LHCN-M2 (cell line): ENCODE measurements at places on chromosomes 6 and 20. TPM values are rescaled to one million over a fixed set of nuclear protein-coding genes. Genes with fewer than 3 reads are reported as not detected.

- no peak for DNase-seq
Observed at GRCh38 chr6:95856876-95857364, 158.9 kb upstream of the FUT9 start.

- DNase-seq, result no peak
Observed at GRCh38 chr20:38610521-38610920, 8.9 kb downstream of the ARHGAP40 start.

DNA sequence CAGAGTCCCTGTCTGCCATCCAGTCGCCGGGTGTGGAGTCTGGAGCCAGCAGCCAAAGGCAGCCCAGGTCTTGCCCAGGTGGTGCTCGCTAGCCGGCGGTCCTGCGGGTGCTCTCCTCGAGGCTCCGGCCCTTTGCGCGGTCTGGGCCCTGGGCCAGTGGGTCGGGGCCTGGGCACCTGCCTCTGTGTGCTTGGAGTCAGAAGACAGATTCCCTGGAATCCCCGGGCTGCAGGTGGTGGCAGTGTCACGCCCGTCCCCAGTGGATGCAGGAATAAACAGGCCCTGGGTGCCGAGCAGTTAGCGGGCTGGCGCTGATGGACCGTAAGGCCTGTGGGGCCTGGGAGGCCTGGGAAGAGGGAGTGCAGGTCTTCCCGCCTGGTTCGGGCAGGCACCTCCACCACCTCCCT, 5.3 kb downstream of the SS18L1 start:
- no peak for DNase-seq

GRCh38 chr6:135722190-135722589, 129.3 kb upstream of the PDE7B start:
- DNase-seq, result peak; percentile 26

DNA sequence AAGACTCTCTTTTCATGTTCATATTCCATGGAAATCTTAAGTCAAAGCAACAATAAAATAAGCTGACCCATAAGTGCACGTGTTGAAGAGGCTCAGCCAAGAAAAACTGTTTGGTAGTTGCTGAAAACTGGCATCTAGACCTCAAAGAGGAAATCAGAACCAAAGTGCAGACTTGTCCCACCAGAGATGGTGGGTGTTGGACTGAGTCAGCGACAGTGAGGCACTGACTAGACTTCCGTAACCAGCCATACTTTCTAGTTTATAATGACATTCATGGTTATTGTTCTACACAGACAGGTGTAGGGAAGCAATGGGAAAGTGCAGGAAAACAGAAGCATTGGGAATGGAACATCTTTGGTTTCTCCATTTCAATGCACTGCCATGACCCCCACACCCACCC, 175.7 kb upstream of the AGPAT4 start:
- DNase-seq, result no peak

DNA sequence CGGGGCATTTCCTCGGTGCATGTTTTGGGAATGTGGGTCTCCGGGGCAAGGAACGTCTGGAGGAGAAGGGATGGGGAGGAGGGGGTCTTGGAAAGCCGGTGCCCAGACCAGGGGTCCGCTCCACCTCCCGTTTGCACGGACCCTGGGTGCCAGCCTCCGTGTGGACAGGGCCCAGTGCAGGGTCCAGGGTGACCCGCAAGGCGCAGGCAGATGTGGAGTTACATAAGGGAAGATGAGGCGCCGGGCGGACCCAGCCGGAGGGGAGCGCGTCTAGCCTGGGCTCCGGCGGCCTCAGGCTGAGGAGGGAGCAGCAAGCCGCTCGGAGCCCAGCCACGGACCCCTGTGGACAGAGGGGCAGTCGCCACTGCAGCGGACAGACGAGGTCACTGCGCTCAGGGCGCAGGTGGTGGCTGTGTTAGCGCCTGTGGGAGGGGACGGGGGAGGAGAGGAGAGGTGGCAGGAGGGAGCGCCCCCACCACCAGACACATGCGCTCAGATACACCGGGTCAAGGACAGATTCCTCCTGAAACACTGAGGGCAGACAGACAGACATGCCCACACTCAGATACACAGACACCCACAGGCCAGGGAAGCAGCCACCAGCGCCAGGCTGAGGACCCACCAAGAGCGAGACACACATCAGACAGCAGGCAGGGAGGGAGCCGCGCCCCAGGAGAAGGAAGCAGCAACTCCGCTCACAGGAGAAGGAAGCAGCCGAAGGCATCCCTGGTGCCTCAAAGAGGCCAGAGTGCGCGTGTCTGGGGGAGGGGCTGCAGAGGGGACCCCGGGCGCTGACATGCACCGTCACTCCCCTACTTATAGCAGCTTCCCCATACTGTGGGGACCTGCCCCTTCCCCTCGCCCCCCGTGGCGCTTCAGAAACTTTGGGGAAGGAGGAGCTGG, 839 bp upstream of the HRH3 start:
- DNase-seq, result no peak

DNA sequence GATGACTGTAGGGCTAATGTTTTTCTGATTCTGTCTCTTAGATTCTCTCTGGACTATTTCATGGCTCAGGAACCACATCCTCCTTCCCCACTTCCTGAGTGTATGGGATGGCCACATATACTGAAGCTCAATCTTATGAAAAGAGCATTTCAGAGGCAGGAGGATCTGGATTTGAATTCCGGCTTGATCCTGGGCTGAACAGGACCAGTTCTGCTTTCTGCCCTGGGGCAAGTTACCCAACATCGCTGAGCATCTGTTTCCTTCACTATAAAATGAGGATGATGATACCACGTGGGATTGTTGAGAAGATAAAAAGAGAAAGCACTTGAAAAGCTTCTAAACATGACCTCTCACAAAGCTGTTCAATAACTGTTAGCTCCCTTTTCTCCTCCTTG, 168.4 kb upstream of the TNFAIP3 start:
- no peak for DNase-seq

DNA sequence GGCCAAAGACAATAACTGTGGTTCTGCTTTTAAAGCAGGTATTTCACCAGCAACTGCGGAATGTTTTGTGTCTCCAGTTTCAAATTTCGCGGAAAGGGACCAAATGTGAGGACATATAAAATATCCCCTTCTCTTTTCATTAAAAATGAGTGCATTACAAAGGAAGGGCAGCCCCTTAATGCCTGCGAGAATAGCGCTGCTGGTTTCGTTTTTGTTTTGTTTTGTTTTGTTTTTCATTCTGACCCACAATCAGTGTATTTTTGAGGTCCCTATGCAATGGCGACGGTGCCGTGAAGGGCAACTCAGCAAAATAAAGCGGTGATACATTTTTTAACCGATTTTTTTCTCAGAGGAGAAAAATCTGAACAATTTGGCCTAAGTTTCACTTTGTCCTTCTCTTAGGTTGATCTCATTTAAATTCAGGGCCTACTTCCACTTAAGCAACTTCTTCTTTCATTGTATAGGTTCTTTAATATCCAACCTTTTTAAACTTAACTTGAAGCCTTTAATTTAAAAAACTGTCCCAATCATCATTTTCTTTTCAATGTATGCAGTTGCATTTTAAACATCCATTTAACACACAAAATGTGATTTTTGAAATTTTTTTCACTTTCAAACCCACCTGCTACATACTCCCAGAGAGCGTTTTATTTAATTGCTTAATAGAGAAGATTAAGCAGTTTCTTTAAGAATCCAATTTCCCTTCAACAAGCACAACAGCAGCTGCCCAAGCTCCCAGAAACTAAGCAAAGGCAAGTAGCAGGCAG, 2.9 kb upstream of the HIVEP2 start:
- no peak for DNase-seq

DNA sequence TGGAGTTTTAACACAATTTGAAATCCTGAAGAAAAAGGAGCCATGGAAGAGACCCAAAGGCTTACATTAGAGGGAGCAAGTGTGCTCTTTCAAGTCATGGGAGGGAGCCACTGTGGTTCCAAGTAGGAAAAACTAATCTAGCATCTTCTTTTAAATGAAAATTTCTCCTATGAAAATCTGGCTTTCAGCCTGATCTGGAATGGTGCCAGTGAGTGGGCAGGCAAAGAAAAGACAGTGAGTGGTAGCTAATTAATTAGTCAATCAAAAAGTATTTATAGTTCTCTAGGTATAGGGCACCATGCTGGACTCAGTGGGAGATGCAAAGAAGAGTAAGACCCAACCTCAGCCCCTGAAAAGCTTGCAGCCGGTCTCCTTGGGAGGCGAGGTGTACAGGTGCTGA, 21.9 kb downstream of the CAP2 start:
- DNase-seq, result no peak

DNA sequence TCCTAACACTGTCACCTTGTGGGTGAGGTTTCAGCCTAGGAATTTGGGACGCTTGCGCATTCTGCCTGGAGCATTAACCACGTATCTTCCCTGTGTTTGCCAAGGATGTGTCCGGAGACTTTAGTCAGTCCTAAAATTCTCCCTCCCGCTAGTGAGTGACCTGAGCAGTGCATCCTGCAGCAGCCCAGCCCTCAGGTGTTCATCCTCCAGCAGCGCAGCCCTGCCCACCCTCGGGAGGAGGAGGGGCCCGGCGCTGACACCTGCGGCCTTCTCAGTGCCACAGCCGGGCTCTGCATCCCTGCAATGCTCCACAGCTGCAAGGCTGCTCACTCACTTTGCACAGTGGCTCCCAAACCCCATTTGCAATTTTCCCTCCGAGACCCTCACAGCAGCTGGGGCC, 79.5 kb downstream of the ERMARD start:
- no peak for DNase-seq

DNA sequence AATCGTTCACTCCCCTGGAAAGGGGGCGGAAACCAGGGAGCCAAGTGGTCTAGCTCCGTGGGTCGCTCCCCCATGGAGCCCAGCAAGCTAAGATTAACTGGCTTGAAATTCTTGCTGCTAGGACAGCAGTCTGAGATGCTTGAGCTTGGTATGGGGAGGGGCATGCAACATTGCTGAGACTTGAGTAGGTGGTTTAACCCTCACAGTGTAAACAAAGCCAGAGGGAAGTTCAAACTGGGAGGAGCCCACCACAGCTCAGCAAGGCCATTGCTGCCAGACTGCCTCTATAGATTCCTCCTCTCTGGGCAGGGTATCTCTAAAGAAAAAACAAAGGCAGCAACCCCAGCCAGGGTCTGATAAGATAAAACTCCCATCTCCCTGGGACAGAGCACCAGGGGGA, 43.2 kb downstream of the COL21A1 start:
- DNase-seq, result no peak

- DNase-seq, result no peak
Observed at GRCh38 chr6:26008470-26008869, 45.9 kb downstream of the TRIM38 start.

DNA sequence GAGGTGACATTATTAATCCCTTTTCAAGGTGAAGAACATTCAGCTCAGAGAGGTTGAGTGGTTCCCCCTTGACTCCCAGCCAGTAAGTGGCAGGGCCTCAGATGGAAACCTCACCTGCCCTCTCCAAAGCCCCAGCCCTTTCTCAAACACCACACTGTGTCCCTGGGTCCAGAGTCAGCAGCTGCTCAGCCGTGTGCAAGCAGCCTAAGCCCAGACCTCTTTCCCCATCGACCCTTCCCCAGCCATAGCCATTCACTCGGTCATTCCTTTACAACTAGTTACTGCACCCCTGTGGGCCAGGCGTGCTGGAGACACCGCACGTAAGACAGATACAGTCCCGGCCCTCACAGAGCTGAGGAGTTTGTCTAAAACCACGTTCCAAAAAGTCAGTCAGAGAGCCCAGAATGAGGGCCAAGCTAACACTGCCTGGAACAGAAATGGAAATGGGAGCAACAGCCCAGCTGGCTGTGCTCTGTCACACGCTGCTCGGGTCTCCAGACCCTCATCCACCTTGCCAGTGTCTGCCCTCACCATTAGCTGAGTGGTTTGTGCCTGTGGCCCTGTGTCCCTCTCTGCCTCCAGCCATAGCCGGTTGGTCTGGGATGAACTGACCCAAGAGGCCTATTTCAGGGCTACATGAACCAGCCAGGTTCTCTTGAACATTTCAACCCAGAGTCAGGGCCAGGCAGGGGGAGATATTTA, 29.6 kb downstream of the ZC3H12D start:
- DNase-seq, result no peak

DNA sequence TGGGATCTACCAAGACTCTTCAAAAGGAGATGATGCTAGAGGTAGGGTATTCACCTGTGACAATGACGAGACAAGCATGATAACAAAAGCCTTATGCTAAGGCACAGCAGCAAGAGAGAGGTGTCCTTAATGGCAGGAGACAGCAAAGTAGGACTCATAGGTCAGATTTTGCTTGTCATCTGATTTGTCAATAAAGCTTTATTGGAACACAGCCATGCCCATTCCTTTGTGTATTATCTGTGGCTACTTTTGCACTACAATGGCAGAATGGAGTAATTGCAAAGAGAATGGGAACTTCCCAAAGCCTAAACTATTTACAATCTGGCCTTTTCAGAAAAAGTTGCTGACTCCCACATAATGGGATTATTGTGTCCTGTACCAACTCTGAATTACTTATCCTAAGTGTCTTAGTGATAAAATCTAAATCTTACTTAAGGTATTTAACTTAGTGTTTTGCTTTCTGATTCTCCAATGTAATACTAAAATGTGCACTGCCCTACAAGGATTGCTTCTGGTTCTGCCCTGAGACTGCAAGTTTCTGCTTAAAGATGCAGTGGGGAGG, 221.6 kb downstream of the CDC5L start:
- no peak for DNase-seq

- DNase-seq, result no peak
Observed at GRCh38 chr6:136952714-136953260, 30.7 kb downstream of the SLC35D3 start.

- DNase-seq, result peak; percentile 84
Observed at GRCh38 chr20:58344741-58345140, 35.2 kb downstream of the RAB22A start.

- no peak for DNase-seq
Observed at GRCh38 chr6:69216127-69216526, 580.7 kb downstream of the LMBRD1 start.

DNA sequence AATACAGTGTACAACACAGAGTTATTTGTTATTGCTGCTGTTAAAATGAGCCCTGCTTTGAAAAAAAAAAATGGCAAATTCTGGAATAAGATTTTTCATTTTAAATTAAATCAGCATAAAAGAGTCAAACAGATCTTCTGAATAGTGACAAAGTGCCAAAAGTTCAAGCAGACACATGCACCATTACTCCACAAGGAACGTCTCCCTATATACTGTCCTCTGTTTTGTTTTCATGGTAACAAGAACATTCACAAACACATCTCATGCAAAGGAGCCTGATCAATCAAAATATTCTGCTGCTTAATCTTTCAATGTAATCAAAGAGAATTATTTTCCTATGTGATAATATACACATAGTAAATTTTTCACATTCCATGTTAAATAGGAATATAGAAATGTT, 2.7 kb downstream of the HIVEP2 start:
- no peak for DNase-seq

Gene FRK
- 1.9 and 2.9 TPM in 2 replicates for total RNA-seq

Gene AGER
- 0.45 and 0.80 TPM in 2 replicates for total RNA-seq

Gene GHRH
- total RNA-seq, result not detected in 2 replicates

Gene LHFPL5
- total RNA-seq, result 0.17 TPM in 1 of 2 replicates, not detected in the other

Gene KCNG1
- 0.34 and 0.71 TPM in 2 replicates for total RNA-seq

Gene ASIP
- not detected in 2 replicates for total RNA-seq

Gene C20orf141
- total RNA-seq, result not detected in 2 replicates

Gene MAPK13
- 0.63 and 1.0 TPM in 2 replicates for total RNA-seq

Gene TUBE1
- total RNA-seq, result 11.2 and 13.3 TPM in 2 replicates
